Activated CD4-positive, alpha-beta T cell treated with anti-CD3 and anti-CD28 coated beads, Interleukin-2, amount 10 ng/mL, durations not matched to agents 7 days and 5 days (primary cell): ENCODE measurements at places on chromosomes 2 and 18. TPM values are rescaled to one million over a fixed set of nuclear protein-coding genes. Genes with fewer than 3 reads are reported as not detected.

GRCh38 chr18:3486512-3486911 lies 36.5 kb downstream of the TGIF1 start:
- no peak for DNase-seq

- no peak for DNase-seq
Measured at GRCh38 chr2:134386310-134386709, 132.4 kb downstream of the MGAT5 start.

DNA sequence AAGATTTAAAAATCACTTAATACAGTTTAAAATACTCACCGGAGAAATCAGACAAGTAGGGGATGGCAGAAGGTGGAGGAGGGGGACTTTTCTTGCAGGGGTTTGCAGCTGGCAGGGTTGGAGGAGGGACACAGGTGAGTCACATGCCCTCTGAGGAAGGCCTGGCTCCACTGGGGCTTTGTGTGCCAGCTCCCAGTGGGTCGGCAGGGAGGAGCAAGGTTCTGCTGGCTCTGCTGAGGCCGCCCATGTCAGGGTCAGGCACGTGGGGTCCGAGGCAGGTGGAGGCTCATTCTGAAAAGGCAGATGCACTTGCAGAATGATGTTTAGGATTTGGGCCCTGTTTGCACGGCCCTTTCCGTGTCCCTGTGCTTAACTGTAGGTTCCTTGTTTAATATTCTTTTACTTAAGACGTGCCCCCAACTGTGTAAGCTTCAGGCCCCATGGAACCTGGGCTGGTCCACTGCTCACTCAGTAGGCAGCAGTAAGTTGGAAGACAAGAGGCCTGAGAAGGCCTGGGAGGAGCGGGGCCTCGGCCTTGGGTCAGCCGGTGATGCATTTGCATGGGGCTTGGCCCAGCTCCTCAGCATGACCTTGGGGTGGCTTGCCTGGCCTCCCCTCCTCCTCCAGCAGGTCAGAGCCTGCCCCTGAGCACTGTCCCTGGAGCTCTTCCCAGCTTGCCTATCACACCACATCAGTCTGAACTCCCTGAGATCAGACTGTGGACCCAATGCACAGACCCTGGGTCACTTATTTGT lies 141.0 kb downstream of the GLI2 start:
- no peak for DNase-seq

CXCR4 gene
- 169 TPM for total RNA-seq

DNA sequence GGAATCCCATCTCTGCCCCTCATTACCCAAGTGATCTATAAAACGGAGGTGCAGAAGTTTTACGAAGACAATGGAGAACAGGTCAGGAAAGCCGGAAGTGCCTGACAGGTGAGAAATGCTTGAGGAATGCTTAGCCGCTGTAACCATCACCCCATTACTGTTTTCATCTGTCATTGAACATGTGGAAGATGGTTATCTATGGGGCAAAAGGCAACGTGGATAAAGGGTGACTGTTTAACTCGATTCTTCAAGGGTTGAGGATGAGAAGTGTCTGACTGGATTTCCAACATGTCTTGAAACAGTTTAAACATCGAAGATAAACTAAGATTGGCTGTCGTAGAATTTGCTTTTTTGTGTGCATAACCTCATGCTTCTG lies 17.3 kb downstream of the HK2 start:
- DNase-seq, result no peak

DNA sequence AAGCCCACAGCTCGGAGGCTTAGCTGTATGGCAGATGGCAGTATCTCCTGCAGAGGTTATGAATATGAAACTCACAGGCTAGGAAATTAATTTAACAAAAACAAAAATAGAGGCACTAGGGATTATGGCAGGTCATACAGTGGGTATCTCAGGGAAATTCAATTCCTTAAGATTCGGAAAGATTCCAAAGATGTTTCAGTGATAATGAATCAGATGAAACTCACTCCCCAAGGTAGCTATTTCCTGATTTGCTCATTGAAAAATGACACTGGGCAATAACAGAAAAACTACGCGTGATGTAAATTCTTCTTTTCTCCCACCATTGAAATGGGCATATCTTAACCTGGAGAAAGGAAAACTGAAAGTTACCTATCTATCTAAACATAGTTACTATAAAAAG lies 414.1 kb downstream of the STK39 start:
- no peak for DNase-seq

KLF11 gene
- 7.2 TPM for total RNA-seq

- no peak for DNase-seq
Measured at GRCh38 chr18:11909591-11910026, 1.5 kb upstream of the MPPE1 start.

TSPYL6 gene
- total RNA-seq, result not detected

DNA sequence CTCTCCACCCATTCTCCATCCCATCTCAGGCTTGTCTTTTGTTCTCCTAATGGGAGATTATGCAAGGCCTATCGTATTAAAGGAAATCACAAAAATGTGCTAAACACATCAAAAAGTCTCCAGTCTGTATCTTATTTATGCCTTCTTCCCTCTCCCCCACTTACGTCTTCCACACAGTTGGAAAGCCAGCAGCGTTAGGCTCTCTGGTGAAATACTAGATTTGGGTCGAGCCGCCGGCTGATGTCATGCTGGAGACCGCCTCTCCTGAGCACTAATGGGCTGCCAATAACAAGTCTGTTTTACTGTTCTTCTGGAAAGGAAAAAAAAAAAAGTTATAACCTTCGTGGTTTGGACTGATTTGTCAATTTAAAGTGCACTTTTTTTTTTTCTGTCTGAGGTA lies 182.7 kb upstream of the SIX2 start:
- no peak for DNase-seq

MBD5 gene
- total RNA-seq, result 51.7 TPM

CFC1B gene
- total RNA-seq, result not detected

SERPINB2 gene
- total RNA-seq, result not detected

OXER1 gene
- not detected for total RNA-seq

DNA sequence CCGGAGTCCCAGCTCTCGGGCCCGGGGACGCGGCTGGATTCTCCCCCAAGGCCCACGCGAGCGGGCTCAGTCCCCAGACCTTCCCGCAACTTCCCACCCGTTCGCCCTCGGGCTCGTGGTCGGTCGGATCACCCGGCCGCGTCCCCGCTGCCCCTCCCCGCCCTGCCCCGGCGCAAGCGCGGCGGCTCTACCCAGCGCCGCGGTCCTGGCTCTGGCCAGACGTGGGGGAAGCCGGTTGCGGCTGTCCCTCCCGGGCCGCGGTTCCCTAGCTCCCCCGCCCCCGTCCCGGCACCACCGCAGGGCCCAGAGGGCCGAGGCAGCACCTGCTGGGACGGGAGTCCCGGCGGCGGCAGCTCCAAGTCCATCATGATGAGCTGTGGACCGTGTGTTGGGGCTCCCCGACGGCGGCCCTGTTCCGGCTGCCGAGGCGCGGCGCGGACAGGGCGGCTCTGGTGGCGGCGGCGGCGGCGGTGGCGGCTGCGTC lies 276 bp downstream of the NFE2L2 start:
- DNase-seq, result no peak

SESTD1 gene
- total RNA-seq, result 21.8 TPM

- DNase-seq, result no peak
Measured at GRCh38 chr2:118319271-118319684, 231.0 kb downstream of the INSIG2 start.

GNAL gene
- total RNA-seq, result 0.04 TPM

- no peak for DNase-seq
Measured at GRCh38 chr18:46716827-46717226, 40.0 kb downstream of the ST8SIA5 start.

GRCh38 chr2:188517549-188518215 lies 226.0 kb downstream of the GULP1 start:
- DNase-seq, result no peak

- DNase-seq, result no peak
Measured at GRCh38 chr18:68507781-68508180, 207.1 kb downstream of the TMX3 start.

FOXI3 gene
- not detected for total RNA-seq

MRO gene
- total RNA-seq, result not detected

RNF152 gene
- 0.50 TPM for total RNA-seq

DNA sequence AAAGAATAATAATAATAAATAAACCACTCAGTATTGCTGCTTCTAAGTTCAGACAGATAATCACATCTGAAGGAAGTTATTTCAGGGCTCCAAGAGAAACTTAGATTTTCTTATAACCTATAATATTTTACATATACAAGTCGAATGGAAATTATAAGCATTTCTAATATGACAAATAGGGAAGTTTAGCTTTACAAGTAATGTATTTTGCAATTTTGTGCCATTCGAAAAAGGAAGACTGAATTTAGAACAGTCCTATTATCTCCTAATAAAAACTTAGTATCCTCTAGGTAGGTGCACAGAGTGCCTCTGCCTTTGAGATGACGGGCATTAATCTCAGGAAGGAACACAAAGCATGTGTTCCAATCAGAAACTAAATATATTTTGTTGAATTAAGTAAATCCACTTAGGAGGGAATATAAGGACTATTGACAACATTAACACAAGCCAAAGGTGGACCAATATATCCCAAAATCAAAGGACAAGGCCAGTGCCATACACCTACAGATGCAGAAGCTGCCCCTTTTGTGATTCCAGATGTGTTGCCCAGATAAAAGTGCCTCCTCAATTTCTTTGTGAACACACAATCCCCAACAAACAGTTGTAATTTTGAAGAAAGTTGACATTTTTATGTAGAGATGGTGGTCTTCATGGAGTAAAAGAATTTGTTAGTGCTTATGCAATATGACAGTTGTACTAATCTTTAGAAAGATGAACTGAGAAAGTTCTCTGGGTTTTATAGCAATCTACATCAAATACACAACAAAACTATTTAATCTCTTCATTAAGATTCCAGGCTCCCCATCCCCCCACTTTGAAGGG lies 36.6 kb downstream of the PTCD3 start:
- DNase-seq, result no peak

GRCh38 chr18:42620657-42621056 lies 494.8 kb downstream of the RIT2 start:
- DNase-seq, result no peak

POTEI gene
- not detected for total RNA-seq

DNA sequence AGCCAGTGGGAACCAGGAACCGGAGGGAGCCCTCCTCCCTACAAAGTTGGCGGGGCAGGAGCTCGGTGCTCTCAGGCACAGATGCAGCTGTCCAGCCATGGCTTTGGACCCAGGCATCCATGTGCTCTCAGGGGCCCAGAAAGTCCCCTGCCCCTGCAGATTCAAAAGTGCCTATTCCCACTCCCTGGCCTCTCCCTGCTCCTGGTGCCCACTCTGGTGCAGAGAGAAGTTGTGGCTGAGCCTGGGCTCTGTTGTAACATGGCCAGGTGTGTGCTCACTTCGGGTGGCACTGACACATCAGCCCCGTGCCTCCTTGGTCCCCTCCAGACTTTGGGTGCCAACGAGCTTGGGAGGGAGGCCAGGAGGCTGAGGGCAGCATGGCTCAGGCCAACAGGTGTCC lies 315.8 kb upstream of the KYNU start:
- DNase-seq, result no peak

DNA sequence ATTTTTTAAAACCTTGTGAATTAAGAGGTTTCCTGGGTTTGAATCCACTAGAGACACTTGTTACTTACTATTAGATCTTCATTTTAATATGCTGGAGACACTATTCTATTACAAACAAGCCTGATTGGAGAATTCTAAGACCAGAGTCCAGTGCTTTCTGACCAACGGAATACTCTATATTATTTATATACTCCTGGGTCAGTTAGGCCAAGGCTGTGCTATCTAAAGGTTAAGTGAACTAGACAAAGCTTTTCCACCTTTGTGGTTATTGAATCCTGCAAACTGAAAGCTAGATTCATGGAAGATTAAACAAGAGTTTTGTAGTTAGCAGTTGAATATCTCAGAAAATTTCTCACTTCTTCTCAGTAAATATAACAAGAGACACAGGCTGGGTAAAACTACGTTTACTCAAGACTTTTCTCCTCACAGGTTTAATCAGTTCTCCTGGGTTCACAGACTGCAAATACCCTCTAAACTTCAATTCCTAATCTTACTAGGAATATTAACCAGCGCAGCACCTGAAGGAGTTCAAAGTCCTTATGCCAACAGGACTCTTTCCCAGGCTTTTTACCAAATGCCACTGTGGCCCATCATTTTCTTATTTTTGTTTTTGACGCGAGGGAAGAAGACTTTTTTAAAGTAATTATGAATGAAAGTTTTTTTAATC lies 66.4 kb downstream of the COL4A4 start:
- no peak for DNase-seq

STON1 gene
- 1.9 TPM for total RNA-seq

GALNT13 gene
- 0.15 TPM for total RNA-seq

- no peak for DNase-seq
Measured at GRCh38 chr2:130336150-130336876, 6.4 kb upstream of the IMP4 start.

- no peak for DNase-seq
Measured at GRCh38 chr2:66467718-66468117, 32.8 kb downstream of the MEIS1 start.

METTL21A gene
- 18.8 TPM for total RNA-seq

GRCh38 chr18:48861181-48861708 lies 89.5 kb downstream of the SMAD7 start:
- DNase-seq, result no peak

DNA sequence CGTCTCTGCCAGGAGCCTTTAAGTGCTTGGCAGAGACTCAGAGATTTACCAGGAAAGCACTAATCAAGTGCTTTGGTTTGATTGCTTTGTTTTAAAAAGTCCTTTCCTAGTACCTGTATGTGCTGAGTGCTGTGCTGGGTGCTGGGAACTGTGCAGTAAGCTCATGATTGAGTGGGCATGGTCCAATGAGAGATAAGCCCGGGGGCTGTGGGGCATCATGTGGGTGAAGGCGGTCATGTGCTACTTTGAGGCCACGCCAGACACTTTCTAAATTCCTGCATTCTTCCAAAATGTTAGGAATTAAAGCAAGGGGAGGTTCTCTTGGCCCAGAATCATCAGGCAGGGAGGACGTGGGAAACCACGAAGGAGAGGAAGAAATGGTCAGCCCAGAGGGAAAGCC lies 109.0 kb downstream of the ACAA2 start:
- DNase-seq, result no peak

- DNase-seq, result no peak
Measured at GRCh38 chr2:47015206-47015605, 99.6 kb upstream of the MCFD2 start.
